ENCODE measurements at places on chromosomes 12 and 14.

GRCh38 chr12:98439981-98440581 lies 75.3 kb upstream of the TMPO start:
- no peak for DNase-seq

DNA sequence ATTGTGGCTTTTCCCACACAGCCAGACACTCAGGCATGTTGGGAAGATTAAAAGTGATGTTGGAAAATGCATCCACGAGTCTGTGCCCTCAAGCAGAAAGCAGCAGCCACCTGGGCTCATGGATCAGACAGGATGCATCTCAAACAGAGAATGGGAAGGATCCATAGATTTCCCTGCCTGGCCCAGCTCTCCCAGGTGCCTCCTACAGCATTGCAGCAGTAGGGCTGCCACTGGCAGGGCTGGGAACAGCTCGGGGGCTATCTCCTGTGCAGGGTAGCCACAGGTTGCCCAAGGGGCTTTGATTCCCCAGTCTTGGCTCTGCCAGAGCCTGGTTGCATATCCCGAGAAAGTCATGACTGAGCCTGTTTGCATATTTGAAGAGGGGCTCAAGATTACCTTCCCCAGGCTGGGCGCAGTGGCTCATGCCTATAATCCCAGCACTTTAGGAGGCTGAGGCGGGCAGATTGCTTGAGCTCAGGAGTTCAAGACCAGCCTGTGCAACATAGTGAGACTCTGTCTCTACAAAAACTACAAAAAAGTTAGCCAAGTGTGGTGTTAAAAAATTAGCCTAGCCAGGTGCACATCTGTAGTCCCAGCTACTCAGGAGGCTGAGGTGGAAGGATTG lies 19.5 kb downstream of the C14orf132 start:
- no peak for DNase-seq

GRCh38 chr14:66881596-66881995 lies 307.6 kb upstream of the GARIN2 start:
- no peak for DNase-seq

- no peak for DNase-seq
Observed at GRCh38 chr12:57229046-57229633, 371 bp upstream of the SHMT2 start.

DNA sequence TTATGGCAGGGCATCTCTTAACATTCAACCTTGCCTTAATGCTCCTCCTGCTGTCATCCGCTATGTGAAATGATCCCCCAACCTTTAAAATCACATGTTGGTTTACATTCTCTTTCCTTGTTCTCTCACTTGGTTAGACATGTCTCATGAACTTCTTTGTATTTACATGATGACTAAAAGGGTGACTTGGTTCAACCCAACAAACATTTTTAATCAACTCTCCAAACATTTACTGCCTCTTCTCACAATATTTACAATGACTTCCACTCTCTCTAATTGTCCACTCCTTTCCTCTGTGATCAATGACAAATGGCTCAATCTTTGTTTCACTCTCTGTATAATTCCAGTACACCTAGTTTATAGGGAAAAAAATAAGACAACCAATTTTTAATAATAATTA lies 506.1 kb downstream of the NELL2 start:
- no peak for DNase-seq

DNA sequence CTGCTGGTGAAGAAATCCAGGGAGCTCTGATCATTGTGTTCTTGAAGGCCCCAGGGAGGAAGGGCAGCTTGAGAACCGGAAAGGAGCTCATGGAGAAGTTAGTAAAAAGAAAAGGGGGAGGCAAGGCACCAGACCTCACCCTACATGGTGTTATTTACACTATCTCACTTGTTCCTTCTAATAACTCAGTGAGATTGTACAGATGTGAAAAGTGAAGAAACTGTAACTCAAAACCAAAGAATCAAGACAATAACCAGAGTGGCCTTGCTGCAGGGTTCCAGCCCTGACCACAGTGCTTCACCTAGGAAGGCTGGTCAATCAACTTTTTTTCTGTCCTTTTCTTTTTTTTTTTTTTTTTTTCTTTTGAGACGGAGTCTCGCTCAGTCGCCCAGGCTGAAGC lies 353.6 kb downstream of the TMTC2 start:
- DNase-seq = no peak

DNA sequence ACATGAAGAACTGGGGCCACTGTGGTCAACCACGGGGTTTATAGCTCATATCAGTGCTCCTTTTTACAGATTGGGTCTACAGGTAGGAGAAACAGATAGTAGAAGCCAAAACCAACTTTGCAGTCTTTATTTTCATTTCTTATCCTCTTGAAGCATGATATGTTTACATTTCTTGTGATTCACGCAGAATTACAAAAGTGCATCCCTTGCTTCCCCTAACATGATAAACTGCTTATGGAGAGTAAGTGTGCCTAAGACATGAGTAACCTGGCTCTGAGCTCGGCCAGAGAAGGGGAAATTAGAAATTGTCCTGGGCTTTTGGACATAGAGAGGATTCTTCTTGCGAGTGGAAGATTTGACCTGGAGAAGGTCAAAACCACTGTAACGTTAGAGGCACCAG lies 18.4 kb downstream of the PWP1 start:
- DNase-seq = no peak

GRCh38 chr14:92341791-92342190 lies 18.8 kb downstream of the SLC24A4 start:
- no peak for DNase-seq

DNA sequence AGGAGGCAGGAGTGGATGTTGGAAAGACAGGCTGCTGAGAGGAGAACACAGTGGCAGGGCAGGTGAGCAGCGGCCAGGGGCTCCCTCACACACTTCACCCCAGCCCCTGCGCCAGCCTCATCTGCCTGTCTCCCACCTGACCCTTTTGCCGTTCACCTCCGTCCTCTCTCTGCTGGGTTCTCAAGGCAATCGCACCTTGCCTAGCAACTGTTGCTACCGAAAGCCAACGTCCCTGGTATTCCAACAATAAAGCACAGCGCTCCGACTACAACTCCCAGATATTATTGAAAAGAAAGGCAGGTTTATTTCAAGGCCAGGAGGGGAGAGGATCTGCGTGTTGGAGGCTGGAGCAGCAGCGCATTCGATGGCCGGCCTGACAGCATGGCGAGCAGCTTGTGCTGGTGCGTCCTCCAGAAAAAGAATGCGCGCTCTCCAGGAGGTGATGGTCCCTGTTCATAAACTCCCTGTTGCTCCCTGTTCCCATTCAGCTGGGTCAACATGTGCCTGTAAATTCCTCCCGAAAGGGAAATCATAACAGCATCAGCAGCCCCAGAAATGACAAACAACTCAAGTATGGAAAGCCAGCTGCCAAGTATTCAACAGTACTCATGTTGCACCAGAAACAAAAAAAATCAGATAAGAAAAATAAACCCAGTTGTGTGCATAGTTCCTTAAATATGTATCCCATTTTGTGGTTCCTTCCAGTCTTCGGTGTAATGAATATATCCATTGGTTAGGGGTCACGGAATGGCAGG lies 153.0 kb upstream of the DIO3 start:
- DNase-seq = no peak
